Cardiac muscle cell (in vitro differentiated cells and primary cell): ENCODE measurements at places on chromosomes 7 and 10. TPM values are rescaled to one million over a fixed set of nuclear protein-coding genes. Genes with fewer than 3 reads are reported as not detected.

Gene TMEM130
- 0.54 TPM in 1 of 2 replicates, not detected in the other for total RNA-seq

DNA sequence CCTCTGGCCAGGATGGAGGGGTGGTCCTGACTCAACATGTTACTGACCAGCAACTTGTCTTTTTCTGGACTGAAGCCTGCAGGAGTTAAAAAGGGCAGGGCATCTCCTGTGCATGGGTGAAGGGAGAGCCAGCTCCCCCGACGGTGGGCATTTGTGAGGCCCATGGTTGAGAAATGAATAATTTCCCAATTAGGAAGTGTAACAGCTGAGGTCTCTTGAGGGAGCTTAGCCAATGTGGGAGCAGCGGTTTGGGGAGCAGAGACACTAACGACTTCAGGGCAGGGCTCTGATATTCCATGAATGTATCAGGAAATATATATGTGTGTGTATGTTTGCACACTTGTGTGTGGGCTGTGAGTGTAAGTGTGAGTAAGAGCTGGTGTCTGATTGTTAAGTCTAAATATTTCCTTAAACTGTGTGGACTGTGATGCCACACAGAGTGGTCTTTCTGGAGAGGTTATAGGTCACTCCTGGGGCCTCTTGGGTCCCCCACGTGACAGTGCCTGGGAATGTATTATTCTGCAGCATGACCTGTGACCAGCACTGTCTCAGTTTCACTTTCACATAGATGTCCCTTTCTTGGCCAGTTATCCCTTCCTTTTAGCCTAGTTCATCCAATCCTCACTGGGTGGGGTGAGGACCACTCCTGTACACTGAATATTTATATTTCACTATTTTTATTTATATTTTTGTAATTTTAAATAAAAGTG is 6.0 kb downstream of the PLAU start:
- H3K36me3 ChIP-seq, result no peaks in the 10 kb centered on the region
- no peaks in the 10 kb centered on the region for H3K4me1 ChIP-seq
- H3K4me3 ChIP-seq, result no peak overlapping the region
- DNase-seq, result no peak
- H3K27me3 ChIP-seq, result peaks cover 5% of the 10 kb centered on the region

Gene FAM25C
- not detected in 2 replicates for total RNA-seq

GRCh38 chr7:147436718-147437117 is 1153.8 kb upstream of the C7orf33 start:
- H3K27ac ChIP-seq, result no peak overlapping the region
- H3K4me3 ChIP-seq, result no peak overlapping the region
- no peaks in the 10 kb centered on the region for H3K27me3 ChIP-seq
- H3K4me1 ChIP-seq, result no peaks in the 10 kb centered on the region

Gene IL15RA
- 0.21 and 0.27 TPM in 2 replicates for total RNA-seq

Gene DOCK4
- total RNA-seq, result 10.6 and 11.4 TPM in 2 replicates

- no peak overlapping the region for H3K4me3 ChIP-seq
- no peaks in the 10 kb centered on the region for H3K36me3 ChIP-seq
- no peaks in the 10 kb centered on the region for H3K27me3 ChIP-seq
- no peak overlapping the region for H3K27ac ChIP-seq
- DNase-seq, result no peak
Observed at GRCh38 chr7:151676759-151677158, 157.1 kb upstream of the RHEB start.

Gene LRRC17
- total RNA-seq, result 5.7 and 9.7 TPM in 2 replicates

DNA sequence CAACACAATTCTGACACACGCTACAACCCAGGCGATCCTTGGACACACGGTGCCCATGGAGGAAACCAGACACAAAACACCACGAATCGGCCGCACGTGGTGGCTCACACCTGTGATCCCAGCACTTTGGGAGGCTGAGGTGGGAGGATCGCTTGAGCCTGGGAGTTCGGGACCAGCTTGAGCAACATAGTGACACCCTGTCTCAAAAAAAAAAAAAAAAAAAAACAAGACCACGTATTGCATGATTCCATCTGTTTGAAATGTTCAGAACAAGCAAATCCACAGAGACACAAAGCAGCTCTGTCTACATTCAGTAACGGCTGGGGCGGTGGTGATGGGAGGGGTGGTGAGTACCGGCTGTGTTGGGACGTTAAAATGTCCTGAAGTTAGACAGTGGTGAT is 25.2 kb downstream of the ADAP1 start:
- H3K4me1 ChIP-seq, result no peaks in the 10 kb centered on the region
- H3K36me3 ChIP-seq, result no peaks in the 10 kb centered on the region
- no peak for DNase-seq
- H3K27ac ChIP-seq, result no peak overlapping the region
- H3K27me3 ChIP-seq, result no peaks in the 10 kb centered on the region

GRCh38 chr7:148912151-148912550 is 28.1 kb upstream of the EZH2 start:
- H3K27ac ChIP-seq, result no peak overlapping the region
- no peaks in the 10 kb centered on the region for H3K27me3 ChIP-seq
- DNase-seq, result no peak
- no peaks in the 10 kb centered on the region for H3K36me3 ChIP-seq
